ENCODE measurements at places on chromosomes 4 and X.

GRCh38 chrX:132146456-132146855 is 18.6 kb upstream of the FRMD7 start:
- DNase-seq, result no peak

GRCh38 chrX:39728025-39728424 is 369.7 kb downstream of the BCOR start:
- peak; percentile 57 for DNase-seq

DNA sequence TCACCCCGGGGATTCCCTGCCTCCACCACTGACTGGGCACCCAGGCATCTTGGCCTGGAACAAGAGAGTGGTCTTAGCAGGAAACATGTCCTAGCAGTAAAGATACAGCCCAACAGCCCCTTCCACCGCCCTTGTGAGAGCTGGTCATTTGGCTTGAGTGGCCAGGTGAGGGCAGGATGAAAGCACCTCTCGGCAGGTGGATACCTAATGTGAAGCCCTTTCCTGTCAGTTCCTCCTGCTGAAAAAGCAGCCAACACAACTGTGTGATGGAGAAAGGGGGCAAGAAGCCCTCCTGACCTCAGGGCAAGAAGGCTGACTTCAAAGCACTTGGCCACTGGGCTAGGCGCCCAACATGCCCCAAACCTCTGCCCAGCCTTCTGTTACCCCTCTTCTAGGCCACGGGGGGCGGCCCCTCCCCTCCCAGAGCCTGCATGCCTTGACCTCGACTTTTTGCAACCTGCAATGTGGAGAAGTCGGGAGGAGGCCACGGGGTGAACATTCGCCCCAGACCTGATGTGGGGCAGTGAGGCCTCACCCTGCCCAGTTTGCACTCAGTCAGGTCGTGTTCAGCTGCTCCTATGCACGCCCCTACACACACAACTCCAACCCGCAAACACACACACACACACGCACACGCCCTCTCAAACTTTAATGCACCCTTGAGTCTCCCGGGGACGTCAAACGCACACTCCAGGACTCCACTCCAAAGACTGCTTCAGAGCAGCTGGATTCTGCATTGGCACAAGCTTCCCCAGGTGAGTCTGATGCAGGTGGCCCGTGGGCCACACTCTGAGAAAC is 1.1 kb downstream of the LGI2 start:
- DNase-seq, result no peak

GRCh38 chr4:54625391-54625790 is 32.4 kb upstream of the KIT start:
- peak; percentile 16 for DNase-seq

- no peak for DNase-seq
Measured at GRCh38 chr4:42642101-42642797, 14.7 kb downstream of the ATP8A1 start.

DNA sequence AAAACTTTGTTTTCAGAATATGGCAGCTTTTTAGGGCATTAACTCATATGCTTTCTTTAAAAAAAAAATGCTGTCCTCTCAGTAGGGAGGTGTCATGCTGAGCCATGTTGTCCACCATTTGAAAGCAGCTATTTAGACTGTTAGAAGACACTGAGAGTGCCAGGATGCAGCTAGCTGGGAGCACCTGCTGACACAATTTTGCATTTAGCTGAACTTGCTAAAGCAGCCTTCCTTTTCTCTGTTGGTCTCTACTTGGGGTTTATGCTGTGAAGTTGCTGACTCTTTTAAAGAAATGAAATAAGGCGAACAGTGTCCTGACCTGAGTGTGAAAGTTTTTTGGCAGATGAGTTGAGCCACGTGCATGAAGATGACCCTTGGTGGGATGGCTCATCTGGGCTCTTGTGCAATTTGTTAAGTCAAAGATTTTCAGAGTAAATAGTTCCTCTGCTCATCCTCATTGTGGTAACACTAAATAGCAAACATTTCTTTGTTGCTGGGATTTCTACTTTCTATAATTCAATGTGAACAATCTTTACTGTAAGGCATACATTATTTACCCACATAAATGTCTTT is 64.5 kb downstream of the CDS1 start:
- no peak for DNase-seq

DNA sequence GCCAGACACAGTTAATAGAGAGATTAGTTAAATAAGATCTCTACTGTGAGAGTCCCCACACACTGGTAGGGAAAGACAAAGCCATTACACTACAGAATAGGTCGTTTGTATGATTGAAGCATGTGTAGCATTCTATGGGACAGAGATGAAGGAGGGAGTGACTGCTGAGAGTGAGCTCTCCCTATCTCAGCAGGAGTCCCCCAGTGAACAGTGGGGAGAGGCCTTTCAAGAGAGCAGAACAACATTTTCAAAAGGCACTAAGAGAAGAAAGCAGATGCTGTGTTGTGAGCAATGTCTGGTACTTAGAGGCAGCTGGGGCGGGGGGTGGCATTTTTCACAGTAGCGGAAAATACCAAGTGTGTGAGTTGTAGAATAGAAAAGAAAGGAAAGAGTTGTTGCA is 413.6 kb downstream of the AFF2 start:
- no peak for DNase-seq

DNA sequence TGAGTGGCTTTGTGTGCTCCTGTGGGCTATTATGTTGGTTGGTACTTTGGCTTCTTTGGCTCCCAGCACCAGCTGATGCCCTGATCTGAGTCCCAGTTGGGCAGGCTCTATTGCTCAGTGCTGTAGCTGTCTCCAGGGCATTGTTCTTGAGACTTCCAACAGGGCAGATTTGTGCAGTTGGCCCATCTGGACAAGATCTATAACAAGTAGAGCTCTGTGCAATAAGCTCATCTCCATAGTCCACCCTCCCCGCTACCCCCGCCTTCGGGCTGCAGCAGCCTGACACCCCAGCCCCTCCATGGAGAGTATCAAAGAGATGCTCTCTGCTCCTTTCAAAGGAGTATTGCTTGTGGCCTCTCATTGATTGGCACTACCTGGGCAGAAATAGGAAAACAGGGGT is 5.8 kb upstream of the TMEM31 start:
- DNase-seq, result no peak

DNA sequence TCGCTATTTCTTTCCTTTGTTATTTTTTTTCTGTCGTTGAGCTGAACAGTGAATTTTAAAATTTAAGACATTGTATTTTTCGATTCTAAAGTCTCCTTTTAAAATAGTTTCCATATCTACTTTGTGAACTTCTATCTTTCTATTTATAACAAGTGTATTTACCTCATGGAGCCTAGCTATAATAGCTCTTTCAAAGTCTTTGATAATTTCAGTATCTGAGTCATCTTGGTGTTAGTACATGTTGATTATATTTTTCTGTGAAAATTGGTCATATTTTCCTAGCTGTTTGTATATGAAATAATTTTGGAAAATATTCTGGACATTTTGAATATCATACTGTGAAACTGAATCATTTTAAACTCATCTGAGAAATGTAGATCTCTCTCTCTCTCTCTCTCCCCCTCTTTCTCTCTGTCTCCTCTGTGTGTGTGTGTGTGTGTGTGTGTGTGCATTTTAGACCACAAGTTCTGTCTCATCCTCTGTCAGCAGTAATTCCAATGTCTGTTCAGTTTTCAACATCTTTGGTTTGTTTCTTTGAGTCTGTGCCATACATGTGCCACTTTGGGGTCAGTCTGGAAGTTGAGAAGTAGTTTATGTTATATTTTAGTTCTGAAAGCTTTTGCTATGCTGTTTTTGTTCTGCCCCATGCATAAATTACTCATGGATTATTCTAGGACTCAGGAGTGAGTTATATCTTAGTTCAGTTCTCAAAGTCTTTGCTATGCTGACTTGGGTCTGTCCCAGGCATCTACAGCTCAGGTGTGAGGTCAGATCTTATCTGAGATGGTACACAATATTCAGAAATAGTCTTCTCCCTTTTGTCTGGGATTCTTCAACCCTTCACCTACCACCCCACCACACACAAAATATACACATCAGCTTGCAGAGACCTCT is 366.4 kb upstream of the CASK start:
- no peak for DNase-seq

GRCh38 chr4:181216501-181216900 is 1026.7 kb upstream of the TENM3 start:
- DNase-seq, result no peak

GRCh38 chrX:42398967-42399631 is 378.9 kb downstream of the PPP1R2C start:
- no peak for DNase-seq

DNA sequence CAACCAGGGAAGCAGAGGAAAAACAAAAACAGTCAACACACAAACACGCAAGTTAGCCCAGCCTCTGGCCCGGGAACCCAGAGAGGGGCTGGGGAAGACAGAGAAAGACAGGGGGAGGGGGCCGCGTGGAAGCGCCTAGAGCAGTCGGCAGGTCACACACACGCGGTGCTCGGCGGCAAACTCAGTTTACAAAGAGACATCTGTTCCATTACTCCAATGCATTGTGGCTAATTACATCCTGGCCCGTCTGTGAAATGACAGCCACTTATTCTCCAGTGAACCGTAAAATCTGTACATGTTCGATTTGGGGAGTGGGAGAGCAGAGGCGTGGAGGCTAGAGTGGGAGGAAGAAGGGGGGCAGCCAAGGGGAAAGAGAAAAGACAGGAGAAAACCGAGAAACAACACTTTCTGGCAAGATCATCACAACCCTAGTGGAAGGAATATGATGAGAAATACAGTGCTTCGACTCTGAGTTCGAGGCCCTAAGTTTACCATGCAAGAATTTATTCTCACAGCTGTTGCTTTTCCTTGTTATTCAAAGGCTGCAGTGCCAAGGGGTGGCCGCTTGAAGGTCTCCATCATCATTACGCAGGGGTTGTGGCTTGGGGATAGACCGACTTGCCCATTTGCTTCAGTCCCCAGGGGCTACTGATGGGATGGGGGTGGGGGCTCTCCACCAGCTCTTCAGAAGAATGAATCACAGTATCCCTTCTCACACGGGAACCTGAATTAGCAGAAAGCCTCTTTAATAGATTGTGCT is 167.7 kb downstream of the MGST2 start:
- DNase-seq, result no peak

DNA sequence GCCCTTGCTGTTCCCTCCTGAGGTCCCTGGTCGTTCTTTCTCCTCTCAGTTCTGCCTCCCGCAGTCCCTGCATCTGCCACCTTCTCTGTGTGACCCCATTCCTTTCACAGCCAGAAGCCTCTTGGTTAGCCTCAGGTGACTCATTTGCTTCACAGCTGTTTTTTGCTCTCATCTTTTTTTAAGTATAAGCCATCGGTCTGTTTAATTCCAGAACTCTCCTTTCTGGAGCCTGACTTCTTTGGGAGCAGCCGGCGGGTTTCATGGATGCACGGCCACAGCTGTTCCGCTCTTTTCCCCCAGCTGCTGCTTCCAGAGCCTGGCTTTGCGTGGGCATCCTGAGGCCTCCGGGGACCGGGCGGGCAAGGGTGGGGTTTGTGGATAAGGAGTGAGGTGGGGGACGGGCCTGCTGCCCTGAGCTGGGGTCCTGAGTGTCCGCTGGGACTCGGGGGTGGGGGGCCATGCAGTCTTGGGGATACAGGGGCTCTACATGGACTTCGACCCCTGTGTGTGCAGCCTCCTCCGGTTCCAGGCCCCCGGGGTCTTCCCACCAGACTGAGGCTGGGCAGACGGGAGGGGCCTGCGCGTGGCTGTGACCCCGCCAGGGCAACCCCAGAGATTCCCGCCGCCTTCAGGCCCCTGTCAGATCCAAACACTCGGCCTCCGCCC is 46.7 kb downstream of the PCGF3 start:
- DNase-seq, result no peak
